ENCODE measurements at places on chromosomes 6 and 20.

GRCh38 chr6:10332111-10332510 is 82.8 kb downstream of the TFAP2A start:
- DNase-seq: no peak

DNA sequence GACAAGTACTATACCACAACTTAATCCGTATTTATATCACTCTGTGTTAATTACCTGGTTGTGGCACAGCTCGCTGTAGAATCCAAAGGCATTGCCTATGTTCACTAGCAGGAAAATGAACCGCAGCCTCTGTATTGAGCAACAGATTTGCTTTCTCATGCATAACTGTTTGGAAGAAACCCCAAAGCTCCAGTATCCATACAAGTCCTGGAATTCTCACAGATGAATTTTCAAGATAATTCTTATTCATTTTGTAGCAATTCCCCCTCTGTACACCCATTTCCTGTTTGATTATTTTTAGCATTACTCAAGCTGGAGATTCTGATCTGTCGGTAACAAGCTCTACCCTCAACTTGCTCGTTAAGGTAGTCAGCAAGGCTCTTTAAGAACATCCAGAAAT is 63.5 kb downstream of the STMND1 start:
- DNase-seq: no peak

DNA sequence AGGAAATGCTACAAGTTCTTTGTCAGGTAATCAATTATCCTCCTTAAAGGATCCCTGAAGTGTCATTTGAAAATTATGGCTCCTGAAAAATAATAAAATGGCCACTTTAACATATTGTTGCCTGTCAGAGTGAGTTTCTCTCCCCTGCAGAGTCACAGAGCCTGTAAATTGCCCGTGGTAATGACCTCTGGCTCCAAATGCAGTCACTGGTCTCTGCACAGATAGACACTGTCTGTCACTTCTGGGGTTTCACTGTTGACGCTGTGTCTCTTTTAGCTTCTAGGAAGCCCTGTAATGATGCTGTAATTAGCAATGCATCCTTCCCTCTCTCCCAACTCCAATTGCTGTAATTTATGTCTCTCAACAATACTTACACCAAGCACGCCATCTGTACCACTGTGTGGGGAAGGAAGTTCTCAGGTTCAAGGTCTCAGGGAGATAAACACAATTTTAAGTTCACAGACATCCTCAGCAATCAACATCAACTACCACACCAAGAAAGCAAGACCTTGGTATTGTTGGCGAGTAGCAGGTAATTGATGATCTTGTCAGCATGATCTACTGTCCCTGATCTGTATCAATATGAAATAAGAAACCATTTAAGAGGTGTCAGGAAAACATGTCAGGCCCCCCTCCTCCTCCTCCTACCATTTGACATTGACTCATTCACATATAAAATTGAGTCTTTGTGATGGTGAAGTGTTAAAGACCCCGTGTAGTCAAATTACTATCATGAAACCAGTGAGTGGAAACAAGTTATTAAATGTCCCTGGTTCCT is 91.2 kb upstream of the SULF2 start:
- DNase-seq: no peak

GRCh38 chr6:148713921-148714320 is 32.9 kb upstream of the UST start:
- no peak for DNase-seq
